ENCODE measurements at places on chromosomes 1 and 21.

DNA sequence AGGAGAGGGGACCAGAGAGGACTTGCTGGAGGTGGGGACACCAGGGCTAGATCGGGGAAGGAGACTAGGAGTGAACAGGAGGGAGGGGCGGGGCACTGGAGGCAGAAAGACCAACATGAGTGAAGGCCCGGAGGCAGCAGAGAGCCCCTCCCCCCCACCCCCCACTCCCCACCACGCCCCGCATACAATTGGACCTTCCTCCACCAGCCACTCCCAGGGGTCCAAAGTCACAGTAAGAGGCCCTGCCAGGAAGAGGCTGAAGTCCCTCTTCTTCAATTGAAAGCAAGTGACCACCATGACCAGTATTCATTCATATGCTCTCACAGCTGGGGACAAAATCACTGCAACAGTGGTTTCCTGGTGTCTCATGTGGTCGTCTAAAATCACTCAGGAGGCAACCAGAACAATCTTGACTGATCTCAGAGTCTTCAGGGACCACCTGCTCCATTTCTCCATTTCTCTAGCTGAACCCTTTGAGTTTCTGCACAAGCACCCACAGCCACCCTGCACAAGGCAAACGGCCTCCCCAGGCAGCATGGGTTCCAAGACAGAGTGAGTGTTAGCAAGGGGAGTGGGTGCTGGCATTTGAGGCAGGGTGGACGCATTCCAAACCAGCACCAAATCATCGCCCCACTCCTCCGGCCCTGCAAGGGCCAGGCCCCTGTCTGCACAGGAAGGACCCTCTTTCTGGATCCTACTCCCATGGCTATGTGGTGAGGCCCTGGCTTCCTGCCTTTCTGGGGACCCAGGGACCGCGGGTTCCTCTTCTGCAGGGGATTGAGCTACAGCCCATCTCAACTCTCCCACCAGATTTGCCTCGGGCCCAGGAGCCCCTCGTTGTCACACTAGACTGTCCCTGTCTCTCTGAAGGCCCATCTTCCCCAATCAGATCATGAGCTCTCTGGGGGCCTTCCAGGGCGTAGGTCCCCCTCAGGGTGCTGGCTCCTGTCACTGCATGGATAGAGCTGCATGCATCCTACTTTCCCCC lies 17.0 kb downstream of the LAPTM5 start:
- DNase-seq = no peak

- no peak for DNase-seq
Observed at GRCh38 chr1:35043498-35043897, 11.8 kb upstream of the ZMYM6 start.

GRCh38 chr1:29117381-29117780 lies 6.3 kb downstream of the TMEM200B start:
- no peak for DNase-seq

DNA sequence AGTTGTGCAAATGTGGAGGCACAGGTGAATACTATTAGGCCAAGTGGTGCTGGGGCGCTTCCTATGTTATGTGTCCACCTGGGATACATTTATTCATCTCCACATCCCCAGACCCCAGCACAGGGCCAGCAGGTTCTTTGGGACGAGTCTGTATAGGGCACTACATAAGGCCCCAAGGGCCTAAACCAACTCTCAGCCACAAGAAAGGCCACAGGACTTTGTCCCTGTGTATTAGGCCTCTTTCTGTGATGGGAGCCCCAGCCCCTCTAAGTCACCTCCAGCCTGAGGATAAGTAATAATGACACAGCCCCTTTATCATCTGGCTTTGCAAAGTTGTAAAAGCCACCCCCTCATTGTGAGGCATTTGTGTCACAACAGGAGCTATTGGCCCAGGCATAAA lies 79.2 kb upstream of the CD1D start:
- no peak for DNase-seq

DNA sequence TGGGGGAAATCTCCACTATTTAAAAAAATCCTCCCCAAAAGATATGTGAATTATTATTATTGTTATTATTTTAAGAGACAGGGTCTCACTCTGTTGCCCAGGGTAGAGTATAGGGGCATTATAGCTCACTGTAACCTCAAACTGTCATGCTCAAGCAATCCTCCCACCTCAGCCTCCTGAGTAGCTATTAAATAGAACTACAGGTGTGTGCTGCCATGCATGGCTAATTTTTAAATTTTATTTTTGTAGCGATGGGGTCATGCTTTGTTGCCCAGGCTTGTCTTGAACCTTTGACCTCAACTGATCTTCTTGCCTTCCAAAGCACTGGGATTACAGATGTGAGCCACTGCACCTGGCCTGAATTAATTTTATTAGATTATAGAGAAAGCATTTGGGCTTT lies 116.8 kb downstream of the RABGAP1L start:
- no peak for DNase-seq

DNA sequence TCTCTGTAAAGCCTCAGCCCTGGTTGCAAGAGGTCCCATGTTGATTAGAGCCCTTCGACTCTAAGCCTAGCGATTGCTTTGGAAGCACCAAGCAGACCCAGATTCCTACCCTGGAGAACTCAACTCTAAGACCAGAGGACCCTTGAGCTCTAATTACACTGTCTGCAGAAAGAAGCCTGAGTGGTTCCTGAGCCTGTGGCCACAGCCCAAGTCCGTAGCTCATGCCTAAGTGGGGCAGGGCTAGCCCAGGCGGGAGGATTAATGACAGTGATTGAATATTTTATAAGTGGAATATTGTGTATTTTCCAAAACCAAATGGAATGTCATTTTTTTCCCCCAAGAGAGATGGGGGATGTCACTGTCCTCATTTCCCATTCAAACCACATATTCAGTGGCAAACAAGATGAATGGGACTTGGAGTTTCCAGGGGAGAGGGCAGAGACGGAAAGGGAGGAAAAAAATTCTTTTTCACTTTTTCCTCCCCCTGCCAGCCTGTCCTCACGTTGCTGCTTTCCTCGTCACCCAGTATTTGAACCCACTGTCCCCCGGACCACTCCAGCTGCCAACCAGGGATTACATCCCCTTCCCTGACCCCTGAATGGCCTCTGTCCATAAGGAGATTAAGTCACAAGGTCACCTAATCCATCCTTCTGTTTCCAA lies 79.6 kb upstream of the CTTNBP2NL start:
- no peak for DNase-seq
